Activated CD4-positive, alpha-beta T cell treated with anti-CD3 and anti-CD28 coated beads, Interleukin-2, amount 10 ng/mL, durations not matched to agents 7 days and 5 days (primary cell): ENCODE measurements at places on chromosomes 6 and 20. TPM values are rescaled to one million over a fixed set of nuclear protein-coding genes. Genes with fewer than 3 reads are reported as not detected.

The RSPH4A gene
- 0.19 TPM for total RNA-seq

The HMGN3 gene
- total RNA-seq = 60.1 TPM

GRCh38 chr6:87914637-87915395 lies 132.8 kb upstream of the SPACA1 start:
- peak; percentile 51 for DNase-seq
- no peak overlapping the region for H3K4me3 ChIP-seq
- peaks cover 22% of the 10 kb centered on the region for H3K4me1 ChIP-seq
- H3K27ac ChIP-seq = no peak overlapping the region
- peaks cover 28% of the 10 kb centered on the region for H3K27me3 ChIP-seq

GRCh38 chr6:151056230-151056907 lies 183.4 kb upstream of the AKAP12 start:
- no peak for DNase-seq
- H3K36me3 ChIP-seq = peaks cover 9% of the 10 kb centered on the region
- no peaks in the 10 kb centered on the region for H3K4me1 ChIP-seq

DNA sequence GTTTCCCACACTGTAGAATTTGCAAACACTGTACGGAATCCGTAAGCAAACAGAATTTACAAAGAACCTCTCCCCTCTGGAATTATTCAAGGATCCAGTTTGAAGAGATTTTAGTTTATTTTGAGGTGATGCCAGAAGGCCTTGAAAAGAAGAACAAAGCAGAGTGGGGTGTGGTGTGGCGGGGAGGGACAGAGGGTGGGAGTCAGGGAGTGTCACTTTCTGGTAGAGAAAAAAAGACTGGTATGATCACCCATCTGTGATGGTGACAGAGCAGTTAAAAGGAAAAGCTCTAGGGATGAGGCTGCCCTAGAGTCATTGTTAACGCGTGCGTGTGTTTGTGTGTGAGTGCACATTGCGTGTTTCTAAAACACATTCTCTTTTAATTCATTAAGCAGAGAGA lies 97.0 kb upstream of the F13A1 start:
- no peak overlapping the region for H3K4me3 ChIP-seq
- no peaks in the 10 kb centered on the region for H3K4me1 ChIP-seq
- H3K27me3 ChIP-seq = peaks cover 11% of the 10 kb centered on the region
- no peak for DNase-seq
- no peaks in the 10 kb centered on the region for H3K36me3 ChIP-seq
